Cortex of kidney (tissue), 1 donor: ENCODE measurements at places on chromosomes 7 and 10.

DNA sequence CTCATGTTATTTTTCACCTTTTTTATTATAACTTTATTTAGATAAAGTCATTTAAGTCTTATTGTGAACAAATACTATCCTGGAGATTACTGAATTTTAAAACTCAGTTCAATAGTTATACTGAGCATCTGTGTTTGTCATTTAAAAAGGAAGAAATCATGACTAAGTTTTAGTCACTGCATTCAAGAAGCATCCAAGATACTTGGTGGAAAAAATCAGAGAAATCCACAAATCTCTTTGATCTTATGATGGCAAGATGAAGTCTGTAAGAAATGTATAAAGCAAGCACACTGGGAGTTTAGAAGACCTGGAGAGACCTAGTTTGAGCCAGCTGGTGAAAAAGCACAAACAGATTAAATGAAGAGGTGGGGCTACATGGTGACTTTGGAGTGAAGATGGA lies 529.8 kb upstream of the IGFBP3 start:
- no peak for DNase-seq

DNA sequence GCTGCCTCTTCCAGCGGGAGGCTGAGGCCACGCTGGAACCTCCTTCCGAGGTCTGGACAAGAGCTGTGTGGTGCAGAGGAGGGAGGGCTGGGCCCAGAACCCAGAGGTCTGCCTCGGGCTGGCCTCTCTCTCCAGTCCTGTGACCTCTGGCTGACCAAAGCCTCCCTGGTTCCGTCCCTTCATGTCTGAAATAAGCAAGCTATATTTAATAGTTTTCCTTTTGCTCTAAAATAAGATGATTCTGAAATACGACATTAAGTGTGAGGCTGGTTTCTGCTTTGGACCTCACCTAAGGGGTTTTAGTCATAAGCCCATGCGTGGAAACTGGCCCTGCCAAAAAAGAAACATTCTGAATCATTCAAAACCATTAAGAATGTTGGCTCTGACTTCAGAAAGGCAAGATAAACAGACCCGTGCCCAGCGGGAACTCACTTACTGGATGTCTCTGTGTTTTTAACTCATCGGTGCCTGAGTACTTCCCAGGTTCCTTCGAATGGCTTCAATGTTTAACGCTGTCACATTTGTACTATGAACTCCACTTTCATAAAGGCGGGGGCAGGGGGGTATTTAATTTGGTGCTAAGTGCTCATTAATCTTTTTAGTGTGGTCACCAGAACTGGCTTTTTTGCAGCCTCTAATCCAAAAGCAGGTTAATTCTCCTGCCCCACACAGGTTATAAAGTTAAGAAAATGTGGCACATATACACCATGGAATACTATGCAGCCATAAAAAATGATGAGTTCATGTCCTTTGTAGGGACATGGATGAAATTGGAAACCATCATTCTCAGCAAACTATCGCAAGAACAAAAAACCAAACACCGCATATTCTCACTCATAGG lies 157.5 kb upstream of the KLF14 start:
- DNase-seq: no peak

DNA sequence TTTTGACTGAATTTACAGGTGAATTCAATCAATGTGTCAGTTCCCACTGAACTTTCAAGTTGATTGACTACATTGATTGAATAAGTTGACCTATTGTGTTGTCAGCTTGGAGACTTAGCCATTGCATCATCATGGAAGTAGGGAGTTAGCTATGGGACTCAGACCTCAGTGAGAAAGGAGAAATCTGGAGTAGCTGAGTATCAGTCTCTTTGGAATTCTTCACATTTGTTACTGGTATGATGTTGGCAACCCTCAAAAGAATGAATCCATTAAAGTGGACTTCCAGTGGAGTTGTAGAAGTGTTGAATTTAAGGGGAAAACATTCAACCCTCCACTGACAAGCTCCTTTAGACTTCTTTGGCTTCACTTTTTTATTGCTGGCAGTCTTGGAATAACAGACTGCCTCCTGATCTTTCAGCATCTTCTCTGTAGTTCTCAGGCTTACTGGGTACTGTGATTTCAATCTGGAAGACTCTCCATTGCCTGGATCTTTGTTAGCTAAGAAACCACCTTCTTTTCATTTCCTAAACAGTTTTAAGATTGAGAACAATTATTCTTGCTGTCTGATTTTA lies 160.3 kb upstream of the NRP1 start:
- DNase-seq: no peak

DNA sequence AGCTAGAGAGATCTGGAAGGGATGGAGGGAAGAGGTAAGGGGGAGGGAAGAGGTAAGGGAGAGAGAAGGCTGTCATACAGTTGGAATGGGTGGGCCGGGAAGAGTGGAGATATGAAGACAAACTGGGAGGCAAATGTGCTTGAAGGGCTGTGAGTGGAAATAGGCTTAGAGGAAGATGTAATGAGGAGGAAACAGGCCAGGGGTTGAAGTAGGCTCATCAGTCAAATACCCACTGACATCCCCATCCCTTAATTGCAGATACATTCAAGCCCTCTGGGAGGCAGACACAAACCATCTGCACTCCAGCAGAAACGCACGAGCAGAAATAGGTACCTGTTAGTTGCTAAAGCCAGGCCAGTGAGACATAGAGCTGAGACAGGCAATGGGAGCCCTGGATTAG lies 2.1 kb downstream of the SYNPO2L start:
- DNase-seq: no peak

- DNase-seq: no peak
Measured at GRCh38 chr7:87416682-87417587, 58.5 kb downstream of the ABCB4 start.
